ENCODE measurements at places on chromosomes 4 and X.

DNA sequence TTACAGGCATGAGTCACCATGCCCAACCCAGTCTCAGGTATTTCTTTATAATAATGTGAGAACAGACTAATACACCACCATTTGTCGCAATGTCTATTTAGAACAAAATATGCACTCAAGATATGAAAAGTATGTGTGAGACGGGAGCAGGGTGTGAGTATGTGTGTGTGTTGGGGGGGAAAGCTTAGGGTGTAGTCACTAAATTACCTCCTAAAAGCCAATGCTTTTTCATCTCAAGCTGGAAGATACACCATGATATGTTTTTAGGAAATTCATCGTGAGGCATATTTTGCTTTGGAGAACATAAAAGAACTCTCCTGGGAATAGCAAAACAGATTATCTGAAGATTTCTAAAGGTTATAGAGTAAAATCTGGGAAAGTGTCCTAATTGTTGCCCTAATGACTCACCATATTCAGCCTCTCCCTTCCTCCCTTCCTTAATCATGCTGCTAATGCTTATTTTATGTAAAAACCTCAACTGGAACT, 262.7 kb downstream of the PDHA2 start:
- no peak for DNase-seq

DNA sequence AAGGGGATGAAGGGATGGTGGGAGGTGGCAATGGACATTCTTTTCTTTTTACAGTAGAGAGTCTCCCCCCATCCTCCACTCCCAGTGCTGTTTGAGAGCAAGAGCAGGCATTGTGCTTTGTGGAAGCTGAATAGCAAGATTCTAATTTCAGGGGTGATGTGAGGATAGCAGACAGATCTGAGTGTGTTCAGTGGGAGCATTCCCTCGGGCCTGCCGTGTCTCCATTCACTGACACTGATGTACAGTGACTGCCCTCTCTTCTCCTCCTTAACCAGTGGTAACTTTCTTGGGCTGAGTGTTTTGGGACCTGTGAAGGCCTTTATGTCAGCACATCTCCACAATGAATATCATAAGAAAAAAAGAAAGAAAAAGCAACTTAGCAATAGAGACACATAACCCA, 396.6 kb upstream of the RPS6KA3 start:
- DNase-seq = no peak

GRCh38 chrX:136697156-136697555, 49.2 kb downstream of the CD40LG start:
- DNase-seq = no peak

DNA sequence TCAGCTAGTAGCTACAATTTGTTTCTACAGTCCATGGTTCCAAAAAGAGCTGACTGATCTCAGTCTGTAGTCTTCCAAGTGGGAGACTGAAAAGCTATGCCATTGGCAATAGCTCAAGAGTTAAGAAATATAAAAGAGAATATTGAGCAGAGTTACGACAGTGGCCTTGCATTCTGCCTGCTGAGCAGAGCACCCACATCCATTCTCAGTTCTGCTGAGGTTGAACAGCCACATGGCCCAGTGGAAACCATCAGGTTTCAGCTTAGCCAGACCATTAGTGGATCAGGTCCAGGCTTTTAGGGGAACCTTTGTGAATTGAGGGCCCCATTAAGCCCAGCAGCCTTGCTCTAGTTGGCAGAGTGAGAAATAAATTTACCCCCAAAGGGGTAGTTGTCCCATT, 28.1 kb downstream of the ZNF81 start:
- DNase-seq = no peak

DNA sequence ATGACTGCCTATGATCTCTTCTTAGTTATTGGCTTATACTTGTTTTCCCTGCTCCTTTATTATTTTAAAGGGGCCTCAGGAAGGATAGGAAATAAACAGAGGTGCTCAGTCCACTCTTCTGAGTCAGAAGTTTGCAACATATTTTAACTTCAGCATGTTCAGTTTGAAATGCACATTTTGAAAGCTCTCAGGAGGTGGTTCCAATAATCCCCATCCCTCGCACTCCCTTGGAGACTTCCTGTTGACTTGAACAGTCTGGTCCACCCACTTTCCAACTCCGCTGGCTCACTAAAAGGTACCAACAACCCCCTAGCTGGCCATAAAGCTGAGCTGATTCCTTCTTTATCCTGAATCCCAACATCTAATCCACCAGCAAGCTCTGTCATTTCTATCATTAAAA, 78.3 kb upstream of the DUSP21 start:
- DNase-seq = no peak

- DNase-seq = no peak
Observed at GRCh38 chr4:38184404-38184803, 224.2 kb downstream of the PTTG2 start.

- DNase-seq = no peak
Observed at GRCh38 chr4:95676190-95676589, 127.4 kb upstream of the UNC5C start.

- no peak for DNase-seq
Observed at GRCh38 chrX:66017659-66018170, 22.2 kb downstream of the VSIG4 start.

- DNase-seq = no peak
Observed at GRCh38 chr4:101123231-101123630, 224.1 kb downstream of the PPP3CA start.

GRCh38 chr4:100644150-100644549, 126.3 kb upstream of the EMCN start:
- DNase-seq = no peak

DNA sequence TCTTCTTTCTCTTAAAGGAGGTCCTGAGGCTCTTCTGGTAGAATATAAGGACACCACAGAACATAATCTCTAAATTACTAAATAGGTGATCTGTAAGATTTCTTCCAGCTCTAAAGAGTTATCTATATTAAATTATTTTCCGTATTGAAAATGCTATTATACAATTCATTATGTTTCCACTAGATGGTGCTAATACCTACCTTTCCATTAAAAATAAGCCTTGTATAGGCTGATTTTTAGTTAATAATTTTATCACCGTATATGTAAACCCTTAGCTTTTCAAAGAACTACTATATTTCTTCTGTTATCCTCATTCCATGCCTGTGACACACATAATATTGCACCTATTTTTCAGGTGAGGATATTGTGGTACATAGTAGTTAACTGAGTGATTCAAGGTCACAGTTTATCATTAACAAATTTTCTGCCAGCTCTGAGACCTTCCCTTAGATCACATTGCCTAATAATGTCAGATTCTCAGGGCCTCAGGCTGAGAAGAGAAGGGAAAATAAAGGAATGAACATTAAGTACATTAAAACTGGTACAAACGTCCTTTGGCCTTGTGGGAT, 138.8 kb downstream of the TEX11 start:
- DNase-seq = no peak

GRCh38 chr4:54908763-54909162, 216.6 kb downstream of the KDR start:
- DNase-seq = no peak

DNA sequence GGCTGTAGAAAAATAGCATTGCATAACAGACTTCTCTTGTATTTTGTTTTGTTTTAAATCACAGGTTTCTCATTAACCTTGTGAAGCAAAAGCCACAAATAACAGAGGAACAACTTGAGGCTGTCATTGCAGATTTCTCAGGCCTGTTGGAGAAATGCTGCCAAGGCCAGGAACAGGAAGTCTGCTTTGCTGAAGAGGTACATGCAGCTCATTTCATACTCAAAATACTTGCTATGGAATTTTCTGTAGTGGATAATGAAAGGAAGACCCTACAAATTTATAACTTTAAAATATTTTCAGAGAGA, 17.6 kb downstream of the AFP start:
- DNase-seq = no peak

DNA sequence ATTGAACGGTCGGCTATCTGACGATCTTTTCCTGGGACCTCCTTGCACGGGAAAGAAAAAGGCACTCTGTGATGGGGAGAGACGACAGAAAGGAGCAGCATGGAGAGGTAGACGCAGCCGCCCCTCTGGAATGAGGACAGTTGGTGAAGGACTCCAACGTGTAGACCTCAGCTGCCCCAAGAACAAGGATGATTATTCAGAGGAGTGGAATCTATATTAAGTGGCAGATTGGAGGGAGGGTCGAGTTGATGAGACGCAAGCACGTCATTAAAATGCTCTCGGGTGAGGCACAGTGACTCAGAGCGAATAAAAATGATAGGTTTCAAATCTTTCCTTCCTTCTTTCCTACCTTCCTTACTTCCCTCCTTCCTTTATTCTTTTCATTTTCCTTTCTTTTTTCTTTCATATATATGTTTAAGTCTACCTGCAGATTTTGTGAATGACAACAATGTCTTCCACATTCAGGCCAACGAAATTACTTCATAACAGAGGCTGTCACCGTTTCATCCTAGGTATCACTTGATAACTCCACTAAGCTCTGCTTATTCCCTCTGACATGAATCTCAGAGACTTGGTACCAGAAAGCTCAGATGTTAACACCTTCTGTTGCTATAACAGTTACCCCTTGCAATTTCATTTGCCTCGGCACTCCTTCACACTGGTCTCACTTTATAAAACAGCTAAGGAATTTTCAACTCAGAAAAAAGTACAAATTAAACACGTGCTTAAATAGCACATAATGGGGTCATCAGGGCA, 110.0 kb upstream of the PPARGC1A start:
- no peak for DNase-seq

- no peak for DNase-seq
Observed at GRCh38 chr4:138178566-138178965, 63.6 kb downstream of the SLC7A11 start.

GRCh38 chrX:124395145-124395880, 49.0 kb downstream of the SH2D1A start:
- no peak for DNase-seq

GRCh38 chrX:149121206-149121920, 383.7 kb downstream of the IDS start:
- no peak for DNase-seq

DNA sequence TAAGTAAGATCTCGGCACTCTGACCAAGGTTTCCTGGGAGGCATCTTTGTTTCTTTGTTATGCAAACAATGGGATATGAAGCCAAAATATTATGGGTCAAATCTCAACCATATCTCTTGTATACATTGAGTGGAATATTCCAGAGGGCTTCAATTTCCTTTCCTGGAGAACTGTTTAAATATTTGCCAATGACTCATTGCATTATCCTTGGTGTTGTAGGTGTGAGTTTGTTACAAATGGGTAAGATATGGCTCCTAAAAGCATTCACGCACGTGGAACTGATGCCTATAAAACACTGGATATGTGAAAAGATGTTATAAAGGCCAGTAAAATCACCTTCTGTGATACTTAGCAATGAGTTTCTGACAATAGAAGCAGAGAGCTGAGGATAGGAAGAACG, 150.5 kb upstream of the WDR1 start:
- DNase-seq = no peak

DNA sequence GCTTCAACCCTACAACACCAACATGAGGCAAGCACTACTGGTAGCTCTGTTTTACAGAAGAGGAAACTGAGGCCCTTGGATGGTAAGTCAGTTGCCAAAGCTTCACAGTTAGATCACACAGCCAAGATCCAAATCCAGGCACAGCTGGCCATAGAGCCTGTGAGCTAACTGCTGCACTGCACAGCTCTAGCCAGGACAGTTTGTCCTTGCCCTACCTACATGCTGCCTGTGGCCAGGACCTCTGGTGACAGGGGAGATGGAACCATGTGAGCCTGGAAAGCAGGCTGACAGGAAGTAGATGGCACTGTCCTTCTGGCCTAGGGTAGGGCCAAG, 257.8 kb downstream of the FBXW7 start:
- no peak for DNase-seq

DNA sequence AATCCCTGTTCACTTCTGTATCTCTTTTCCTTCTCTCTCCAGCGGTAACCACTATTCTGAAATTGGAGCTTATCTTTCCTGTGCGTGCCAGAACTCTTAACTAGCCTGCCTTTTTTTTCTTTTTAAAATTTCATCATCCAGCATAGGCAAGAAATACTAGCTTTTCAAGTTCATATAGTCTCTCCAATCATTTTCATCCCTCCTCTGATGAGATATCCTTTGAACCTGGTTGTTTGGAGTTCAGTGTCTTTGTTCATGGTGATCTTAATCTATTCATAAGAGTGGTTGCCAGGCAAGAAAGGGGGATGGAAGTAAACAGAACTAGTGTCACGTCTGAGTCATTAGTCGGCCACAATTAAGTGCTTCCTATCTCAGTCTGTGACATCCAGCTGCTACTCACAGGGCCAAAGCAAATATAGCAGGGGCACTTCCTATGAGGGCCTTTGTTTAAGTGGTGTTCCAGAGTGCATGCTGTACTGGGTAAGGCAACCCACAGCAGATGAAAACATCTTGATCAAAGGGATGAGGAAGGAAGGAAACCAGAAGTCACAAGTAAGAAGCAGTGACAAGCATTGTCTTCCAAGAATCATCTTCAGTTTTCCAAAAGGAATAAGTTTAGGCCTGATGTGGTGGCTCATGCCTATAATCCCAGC, 56.4 kb upstream of the XIAP start:
- DNase-seq = no peak

All from right renal cortex interstitium (tissue), 3 donors.